ENCODE measurements at places on chromosomes 4 and X. TPM values are rescaled to one million over a fixed set of nuclear protein-coding genes. Genes with fewer than 3 reads are reported as not detected.

FRMPD3 gene
- total RNA-seq = 0.08 TPM

MTNR1A gene
- not detected for total RNA-seq

CLIC2 gene
- total RNA-seq = 0.60 TPM

DDIT4L gene
- not detected for total RNA-seq

PDE6B gene
- total RNA-seq = 0.18 TPM

CTAG2 gene
- 765 TPM for total RNA-seq

NMU gene
- 4.2 TPM for total RNA-seq

CPLX1 gene
- not detected for total RNA-seq

OTUD6A gene
- total RNA-seq = not detected

DNA sequence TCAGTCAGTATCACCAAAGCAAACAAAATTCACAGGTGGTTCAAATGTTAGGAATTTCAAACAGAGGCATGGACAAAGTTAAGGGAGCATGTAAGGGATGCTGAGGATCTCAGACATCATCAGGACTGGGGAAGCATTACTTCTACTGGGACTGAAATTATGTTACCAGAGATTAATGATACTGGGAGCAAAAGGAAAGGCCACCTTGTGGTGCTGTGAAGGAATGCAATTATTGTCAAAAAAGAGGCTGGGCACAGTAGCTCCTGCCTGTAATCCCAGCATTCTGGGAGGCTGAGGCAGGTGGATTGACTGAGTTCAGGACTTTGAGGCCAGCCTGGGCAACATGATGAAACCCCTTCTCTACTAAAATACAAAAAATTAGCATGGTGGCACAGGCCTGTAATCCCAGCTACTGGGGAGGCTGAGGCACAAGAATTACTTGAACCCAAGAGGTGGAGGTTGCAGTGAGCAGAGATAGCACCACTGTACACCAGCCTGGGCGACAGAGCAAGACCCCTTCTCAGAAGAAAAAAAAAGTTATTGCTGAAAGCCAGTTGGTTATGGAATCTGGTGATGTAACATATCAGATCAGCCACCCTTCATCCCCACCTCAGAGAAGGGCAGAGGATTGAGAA lies 954.3 kb downstream of the PCDH7 start:
- peak; percentile 26 for DNase-seq

DNA sequence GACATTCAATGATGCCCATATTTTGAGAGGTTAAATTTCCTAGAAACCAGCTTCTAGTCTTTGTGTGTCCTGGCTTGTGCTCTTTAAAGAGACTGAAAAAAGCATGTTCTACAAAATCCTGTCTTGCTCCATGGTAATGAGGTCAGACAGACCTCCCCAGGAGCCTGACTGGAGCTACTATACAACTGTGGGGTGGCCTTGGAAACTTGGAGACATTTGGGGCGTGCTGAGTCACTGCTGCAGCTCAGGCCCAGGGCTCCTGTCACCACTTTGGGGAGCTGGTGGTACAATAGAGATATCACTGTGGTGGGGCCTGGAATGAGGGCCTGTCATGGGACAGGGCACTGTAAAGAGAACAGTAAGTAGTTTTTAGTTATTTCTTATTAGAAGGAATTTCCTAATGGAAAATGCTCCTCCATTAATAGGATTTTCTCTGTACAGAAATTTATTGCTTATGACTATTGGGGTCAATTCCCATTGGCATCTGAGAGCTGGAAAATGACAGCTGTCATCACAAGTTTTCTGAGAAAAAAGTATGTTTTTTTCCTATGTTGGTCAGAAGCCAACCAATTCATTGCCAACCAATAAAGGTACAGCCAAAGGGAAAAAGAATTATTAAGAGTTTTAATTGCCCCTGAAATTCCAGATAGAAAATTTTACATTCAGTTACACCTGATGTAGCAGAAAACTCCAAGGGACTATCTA lies 207.4 kb upstream of the JADE1 start:
- DNase-seq = peak; percentile 39

GRCh38 chr4:2824836-2825381 lies 18.7 kb upstream of the ADD1 start:
- no peak for DNase-seq

DNA sequence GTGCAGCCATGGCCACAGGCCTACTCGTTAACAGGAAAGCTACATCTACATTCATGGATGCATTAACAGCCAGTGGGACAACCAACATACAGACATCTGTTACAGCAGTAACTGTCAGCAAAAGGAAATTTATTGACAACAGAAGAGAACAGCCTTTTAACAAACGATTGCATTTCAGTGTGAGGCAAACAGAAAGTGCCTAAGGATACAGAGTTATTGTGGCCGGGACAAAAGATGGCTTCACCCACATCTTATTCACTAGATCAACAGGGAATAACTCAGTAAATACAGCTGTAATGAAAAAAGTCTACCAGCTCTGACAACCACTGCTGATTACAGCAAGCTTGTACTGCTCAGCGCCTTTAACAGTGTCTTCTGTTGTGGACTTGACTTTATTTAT lies 61.5 kb upstream of the TBL1X start:
- DNase-seq = no peak

DNA sequence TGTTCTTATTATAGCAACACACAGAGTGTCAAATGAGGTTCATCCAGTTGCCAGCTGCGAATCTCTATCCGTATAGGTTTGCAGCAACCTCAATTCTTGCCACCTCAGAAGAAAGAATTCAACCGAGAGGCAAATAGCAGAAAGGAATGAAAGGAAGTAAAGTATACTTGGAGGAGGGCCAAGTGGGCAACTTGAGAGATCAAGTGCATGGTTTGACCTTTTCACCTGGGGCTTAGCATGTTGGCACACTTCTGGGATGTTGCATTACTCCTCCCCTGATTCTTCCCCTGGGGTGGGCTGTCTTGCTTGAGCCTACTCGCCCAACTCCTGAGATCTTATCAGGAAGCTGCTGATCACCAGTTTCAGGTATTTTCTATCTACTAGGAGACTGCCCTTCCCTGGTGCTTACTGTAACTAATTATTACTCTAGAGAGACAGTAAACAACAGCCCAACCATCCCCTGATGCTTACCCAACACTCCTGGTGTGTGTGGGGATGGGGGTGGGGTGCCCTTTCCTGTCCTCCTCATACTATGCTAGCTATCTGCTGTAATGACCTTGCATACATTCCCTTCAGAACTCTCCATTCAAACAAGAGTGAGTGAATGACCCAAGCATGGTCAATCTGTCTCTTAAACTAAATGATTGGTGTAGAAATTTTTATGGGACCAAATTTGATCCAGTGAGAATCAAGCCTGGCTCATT lies 7.3 kb upstream of the TMEM33 start:
- no peak for DNase-seq

DNA sequence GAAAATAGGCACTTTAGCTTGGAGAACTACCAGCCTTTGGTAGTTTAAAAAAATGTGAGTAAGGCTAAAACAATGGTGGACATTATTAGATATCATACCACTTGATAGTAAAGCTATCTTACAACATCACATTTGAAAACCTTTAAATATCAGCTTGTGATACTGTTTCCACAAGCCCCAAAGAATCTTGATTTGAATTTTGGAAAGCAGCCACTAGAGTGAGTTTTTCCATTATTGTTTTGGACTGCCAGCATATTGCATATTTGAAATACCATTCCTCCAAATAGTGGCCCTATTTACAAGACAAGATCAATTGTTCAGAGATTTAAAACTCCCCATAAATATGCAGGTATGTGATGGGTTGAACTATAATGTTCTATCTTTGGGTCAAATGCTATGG lies 303.0 kb upstream of the PRPS2 start:
- no peak for DNase-seq

DNA sequence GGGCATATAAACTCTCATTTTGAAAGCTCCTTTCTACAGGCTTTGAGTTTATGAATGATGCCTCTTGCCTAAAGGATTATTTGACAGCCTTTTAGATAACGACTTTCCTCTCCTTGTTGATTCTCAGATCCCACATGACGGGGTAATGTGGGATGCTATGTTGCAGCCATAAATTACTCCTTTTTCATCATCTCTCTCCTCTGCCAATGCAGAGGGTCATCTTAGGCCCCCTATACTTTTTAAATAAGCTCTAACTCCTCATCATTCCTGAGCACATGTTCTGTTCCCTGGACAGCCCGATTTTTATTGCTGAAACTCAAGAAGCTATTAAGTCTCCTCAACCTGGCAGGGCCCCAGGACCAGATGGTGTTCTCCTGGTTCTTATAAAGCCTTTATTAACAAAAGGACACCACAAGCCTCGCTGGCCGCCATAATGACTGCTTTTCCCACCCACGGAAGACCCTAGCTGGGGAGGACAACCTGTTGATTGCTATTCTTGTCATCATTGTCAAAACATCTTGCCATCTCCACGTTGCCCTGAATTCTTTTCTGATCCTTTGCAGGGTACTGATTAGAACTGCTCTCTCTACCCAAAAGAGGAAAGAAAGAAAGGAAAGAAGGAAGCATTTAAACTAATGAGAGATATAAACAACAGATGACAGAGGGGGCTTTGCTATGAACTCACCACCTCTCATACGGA lies 150.7 kb downstream of the DHX15 start:
- DNase-seq = no peak

- DNase-seq = peak; percentile 36
Measured at GRCh38 chr4:26061248-26061986, 147.4 kb downstream of the SMIM20 start.

- no peak for DNase-seq
Measured at GRCh38 chr4:94841864-94842221, 84.1 kb downstream of the BMPR1B start.

DNA sequence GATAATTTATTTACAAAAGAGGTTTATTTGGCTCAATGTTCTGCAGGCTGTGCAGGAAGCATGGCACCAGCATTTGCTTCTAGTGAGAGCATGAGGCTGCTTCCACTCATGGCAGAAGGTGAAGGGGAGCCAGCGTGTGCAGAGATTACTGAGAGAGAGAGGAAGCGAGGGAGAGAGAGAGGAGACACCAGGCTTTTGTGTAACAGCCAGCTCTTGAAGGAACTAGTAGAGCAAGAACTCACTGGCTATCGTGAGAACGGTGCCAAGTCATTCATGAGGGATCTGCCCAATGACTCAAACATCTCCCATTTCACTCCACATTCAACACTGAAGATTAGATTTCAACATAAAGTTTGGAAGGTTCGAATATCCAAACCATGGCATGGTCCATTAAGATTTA lies 12.7 kb downstream of the GUCY1A1 start:
- DNase-seq = peak; percentile 25

DNA sequence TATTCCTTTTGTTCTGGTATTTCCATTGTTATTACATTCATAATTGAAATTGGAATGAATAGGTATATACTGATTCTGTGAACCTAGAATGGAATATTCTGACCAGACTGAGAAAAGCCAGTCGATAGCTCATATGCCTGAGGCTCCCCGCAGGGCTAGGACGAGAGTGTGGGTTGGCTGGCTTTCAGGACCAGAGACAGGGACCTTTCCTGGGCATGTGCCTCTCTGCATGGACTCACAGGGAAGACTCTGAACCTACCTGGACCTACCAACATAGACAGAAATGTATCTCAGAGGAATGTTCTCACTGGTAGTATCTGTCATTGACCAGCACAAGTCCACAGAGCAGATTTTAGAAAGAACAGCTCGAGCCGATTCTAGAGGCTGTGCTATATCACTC lies 214.6 kb downstream of the FRMPD4 start:
- DNase-seq = no peak

GRCh38 chr4:131426023-131426758 lies 1722.9 kb upstream of the PCDH10 start:
- DNase-seq = no peak

DNA sequence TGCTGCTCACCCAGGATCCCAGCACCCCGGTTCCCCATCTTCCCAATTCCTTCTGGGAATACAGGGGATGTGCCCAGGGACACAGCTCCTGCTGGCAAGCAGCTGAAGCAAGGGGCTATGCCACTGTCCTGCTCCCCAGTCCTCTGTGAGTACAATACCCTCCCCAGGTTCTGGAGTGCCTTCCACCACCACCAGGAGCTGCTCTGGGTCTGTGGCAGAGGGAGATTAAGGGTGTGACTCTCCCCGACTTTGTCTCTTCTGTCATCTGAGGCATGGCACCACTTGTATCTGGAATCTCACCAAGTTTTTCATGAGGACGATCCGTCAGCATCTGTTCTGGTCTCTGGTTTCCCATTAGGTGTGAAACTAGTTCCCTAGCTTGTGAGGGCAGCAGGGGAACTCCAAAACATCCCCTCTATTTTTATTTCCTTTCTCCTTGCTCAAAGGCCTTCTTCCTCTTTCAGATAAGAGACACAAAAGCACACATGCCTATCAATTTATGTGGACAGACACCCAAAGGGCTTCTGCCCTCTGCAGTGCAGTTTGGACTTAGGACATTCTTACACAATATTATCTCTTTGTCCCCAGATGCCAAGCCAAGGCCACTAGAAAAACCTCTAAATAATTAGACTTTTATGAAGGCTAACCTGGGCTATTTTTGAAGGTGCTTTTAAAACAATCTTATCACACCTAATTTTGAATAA lies 26.8 kb downstream of the MGST2 start:
- DNase-seq = peak; percentile 30

DNA sequence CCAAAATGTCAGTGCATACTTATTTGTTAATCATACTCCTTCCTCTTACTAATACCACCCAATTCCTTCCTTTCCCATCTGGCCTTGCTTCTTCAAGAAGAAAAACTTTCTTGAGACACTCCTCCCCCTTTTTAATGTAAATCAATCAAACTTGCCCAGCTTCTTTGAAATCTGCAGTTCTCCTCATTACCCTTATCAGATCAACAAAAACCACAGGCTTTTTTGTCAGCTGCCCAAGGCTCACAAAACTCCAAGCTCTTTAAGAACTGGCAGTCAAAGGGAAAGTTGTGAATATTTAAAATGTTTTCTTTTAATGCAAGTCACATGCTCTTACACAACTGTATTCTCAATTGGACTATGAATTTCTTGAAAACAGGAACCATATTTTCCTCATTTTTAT lies 11.3 kb upstream of the MYOZ2 start:
- DNase-seq = no peak

- no peak for DNase-seq
Measured at GRCh38 chrX:41350150-41350975, 16.4 kb downstream of the DDX3X start.

GRCh38 chrX:103783196-103783595 lies 6.6 kb downstream of the PLP1 start:
- DNase-seq = no peak

GRCh38 chr4:189988877-189989431 lies 38.1 kb downstream of the FRG2 start:
- no peak for DNase-seq

DNA sequence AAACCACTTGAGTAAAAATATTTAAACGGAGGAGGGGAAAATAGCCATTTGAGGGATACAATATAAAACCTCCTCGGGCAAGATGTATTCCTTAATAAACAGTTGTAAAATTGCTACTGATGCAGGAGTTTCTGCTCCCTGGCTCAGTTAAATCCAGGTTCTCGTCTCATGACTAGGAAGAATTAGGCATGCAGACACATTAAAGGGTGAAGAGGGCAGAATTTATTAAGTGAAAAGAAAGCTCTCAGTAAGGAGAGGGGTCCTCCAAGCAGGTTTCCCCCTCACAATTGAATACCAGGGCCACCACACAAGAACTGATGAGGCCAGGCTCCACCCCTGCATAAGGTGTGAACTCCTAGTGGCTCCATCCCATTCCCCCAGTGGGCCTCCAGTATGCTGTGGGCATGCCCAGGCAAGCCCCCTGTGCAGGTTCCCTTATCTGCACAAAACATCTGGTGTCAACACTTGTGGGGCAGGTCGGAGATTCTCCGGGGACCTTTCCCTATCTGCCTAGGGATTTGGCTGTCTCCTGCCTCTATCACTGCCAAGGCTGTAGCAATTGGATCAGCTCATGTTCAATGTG lies 80.4 kb downstream of the HS6ST2 start:
- DNase-seq = no peak
